NCI-H1105 treated with DMSO at 0.1 percent for 48 hours (cell line): ENCODE measurements at places on chromosomes 12 and 14.
A peak's percentile ranks its signal among the peaks of the same experiment; 100 is the strongest.

DNA sequence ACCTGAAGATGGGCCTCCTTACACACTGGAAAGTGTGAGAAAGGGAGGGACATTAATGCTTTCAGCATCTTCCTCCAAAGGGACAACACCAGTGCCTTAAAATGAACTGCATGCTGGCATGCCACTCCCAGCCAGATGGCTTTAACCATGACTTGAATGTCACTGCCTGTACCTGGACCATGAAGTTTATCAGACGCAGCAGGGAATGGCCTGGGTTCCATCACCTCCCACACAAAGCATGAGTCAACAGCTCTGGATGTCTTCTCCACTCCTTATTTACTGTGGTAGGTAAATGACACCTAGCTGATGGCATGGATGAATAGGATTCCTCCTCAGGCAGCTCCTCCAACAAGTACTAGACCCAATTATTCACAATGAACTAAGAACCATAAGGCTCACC lies 645.6 kb downstream of the SOX5 start:
- DNase-seq = no peak

DNA sequence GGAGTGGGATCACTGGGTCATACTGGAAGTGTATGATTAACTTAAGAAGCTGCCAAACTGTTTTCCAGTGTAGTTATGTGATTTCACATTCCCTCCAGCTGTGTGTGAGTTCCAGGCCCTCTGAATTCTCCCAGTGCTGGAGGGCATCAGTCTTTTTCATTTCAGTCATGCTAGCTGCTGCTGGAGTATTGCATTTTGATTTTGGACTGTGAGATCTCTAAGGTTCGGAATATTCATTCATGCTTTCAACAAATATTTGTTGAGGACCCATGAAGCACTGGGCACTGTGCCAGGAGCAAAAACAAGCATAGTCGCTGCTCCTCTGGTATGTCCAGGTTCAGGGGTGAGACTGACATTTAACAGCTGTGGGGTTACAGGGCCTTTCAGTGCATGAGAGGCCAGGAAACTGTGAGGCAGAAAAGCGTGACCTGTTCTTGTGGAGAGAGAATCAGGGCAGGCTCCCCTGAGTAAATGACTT lies 133.2 kb downstream of the SCARB1 start:
- DNase-seq = peak; percentile 24

GRCh38 chr14:81234278-81234677 lies 13.5 kb upstream of the GTF2A1 start:
- peak; percentile 21 for DNase-seq

GRCh38 chr12:29711381-29711780 lies 72.4 kb downstream of the TMTC1 start:
- peak; percentile 2 for DNase-seq

DNA sequence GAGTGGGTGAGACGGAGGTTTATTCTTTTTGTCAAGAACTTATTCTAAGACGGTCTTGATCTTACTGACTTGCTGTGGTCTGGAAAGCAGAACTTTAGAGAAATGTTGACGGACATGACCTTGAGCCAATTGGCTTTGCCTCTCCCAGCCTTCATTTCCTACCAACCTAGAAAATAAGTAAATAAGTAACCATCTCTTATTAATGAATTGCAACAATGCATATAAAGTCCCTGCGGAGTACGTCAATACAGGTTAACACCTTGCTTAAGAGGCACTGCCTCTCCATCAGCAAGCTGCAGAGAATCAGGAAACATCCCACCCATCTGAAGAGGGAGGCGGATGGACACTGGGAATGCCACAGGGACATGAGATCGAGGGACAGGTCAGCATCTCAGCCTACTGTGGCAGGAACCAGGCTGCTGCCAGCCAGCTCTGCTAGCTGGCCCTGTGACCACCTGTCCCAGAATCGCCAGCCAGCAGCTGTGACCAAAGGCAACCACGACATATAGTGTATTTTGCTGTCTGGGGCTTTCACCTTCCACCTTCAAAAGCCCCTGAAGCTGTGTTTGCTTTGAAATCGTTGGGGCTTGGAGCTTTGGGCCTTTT lies 208.3 kb downstream of the BCL11B start:
- no peak for DNase-seq

- peak; percentile 86 for DNase-seq
These were observed 55.5 kb upstream of the AVPR1A start for GRCh38 chr12:63206494-63206893.

DNA sequence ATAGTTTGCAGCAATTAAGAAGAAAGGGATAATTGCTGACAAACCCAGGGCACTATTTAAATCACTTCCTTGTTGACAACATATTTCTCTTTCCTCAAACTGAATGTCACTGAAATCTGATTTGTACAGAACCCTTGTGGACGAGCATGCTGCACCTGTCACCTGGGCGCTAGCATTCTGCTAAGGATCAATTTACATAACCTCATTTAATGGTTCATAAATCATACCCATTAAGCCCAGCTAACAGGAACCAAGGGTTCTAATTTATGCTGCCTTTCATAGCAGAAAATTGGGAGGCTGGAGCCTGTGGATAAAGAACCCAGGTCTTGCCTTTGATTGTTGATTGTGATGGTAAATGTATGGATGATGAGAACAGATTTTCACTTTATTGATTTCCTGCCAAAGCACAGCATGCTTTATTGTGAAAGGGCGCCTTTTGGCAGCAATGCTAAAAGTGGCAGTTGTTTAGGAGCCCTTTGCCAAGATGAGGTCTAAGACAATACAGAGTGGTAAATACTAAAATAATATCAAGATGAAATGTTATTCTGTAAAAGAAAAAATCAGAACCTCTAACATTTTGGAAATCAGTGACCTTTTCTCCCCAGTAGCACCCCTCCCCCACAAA lies 95.4 kb downstream of the NKX2-1 start:
- DNase-seq = peak; percentile 100

GRCh38 chr14:32509632-32510187 lies 180.6 kb downstream of the AKAP6 start:
- DNase-seq = no peak

- DNase-seq = no peak
These were observed 20.0 kb upstream of the ITGA5 start for GRCh38 chr12:54439096-54439495.

DNA sequence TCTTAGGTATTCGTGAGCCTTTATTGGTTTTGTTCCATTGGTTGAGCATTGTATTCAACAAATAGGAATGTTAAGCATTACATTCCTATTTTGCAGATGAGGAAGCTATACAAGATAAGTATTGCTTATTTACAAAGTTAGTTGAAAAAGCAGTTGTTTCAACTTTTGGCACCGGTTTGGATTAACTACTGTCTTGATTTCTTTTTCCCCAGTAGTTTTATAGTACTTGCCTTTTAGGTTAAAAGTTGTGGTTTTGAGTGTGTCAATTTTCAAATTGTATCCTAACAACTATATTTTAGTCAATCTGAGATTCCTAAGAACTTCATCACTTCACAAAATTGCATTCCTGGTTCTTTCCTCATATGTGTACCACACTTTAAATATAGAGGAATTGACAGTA lies 23.8 kb upstream of the MBIP start:
- no peak for DNase-seq

DNA sequence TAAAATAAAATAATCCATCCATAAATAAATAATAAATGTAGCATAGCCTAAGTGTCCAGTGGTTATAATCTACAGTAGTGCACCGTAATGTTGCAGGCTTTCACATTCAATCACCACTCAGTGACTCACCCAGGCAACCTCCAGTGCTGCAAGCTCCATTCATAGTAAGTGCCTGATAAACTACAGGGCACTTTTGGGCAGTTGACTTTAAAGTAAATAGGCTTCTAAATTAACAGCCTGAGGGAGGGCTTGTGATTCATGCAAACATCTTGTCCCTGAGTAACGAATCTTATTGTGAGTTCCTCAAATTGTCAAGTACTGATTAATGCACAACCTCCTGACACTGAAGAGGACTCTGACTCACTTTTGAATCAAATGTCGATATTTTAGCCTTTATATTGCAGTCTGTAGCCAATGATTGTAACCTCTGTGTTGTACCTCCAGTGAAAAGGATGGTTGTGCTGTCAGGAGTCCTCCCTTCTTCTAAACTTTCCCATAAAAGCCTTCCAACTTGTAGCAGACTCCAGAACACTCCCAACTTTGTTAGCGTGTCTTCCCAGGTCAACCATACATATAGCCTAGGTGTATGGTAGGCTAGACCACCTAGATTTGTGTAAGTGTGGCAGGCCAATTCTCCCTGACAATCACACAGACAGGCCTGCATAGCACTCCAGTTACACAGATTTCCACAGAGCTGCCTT lies 55.0 kb upstream of the BICD1 start:
- DNase-seq = no peak

GRCh38 chr12:71155225-71155624 lies 2.6 kb downstream of the TSPAN8 start:
- DNase-seq = no peak

DNA sequence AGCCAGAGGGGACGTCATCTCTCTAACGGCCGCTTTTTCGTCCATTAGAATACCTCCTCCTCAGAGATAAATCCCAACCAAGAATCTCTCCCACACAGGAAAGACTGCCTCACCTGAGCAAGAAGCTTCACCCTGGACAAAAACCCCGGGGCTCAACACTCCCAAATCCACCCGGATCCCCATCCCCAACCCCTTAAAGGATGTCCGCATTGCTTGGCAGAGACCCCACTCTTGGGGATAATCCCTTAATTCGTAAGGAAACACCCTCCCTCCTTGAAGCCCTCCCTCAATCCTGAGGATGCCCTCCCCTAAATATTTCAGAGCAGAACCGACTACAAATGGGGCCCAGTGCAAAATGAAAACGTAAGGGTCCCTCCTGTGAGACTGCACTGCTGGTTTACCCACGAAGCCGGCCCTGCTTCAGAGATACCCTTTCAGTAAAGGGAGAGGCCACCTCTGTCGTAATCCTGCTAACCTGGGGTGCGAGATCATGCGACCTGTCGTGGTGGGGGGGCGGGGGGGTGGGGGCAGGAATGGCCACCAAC lies 655 bp upstream of the DYNLL1 start:
- DNase-seq = no peak

- DNase-seq = no peak
These were observed 144.9 kb upstream of the SYT1 start for GRCh38 chr12:78719721-78720120.

GRCh38 chr14:21096438-21096837 lies 2.0 kb downstream of the ZNF219 start:
- DNase-seq = no peak

- no peak for DNase-seq
These were observed 16.4 kb downstream of the ZNF410 start for GRCh38 chr14:73903028-73903427.

DNA sequence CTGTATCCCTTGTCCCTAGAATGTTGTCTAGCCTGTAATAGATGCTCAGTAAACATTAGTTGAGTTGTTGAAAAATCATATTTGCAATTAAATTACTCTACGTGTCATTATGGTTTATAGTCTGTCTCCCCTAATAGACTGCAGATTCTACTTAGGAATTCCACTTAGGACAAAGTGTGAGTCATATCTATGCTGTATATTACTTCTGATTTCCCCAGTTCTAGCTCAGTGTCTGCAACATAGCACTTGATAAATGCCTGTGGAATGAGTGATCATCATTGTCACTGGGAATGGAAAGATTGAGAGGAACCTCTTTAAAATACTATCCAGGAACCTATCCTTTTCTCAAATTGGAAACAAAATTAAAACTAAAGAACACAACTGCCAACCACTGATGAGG lies 99.3 kb downstream of the TBX5 start:
- DNase-seq = no peak

DNA sequence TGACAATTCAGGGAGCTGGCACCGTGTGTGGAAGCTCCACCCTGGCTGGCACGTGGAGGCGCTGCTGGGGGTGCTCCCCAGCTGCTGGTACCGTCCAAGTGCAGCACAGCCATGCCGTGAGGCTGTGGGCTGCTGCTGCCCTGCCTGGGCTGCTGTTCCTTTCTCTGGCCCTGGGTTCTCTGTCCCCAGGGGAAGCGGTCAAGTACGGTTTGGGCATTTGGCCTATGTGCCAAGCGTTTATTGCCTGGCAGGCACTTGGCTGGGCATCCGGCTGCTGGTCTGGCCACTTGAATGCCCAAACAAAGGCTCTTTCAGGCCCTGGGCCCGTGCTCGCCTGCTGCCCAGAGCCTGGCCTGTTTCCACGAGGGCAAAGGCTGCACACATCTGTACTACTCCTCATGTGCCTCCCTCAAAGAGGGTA lies 39.6 kb downstream of the RHOF start:
- DNase-seq = no peak

DNA sequence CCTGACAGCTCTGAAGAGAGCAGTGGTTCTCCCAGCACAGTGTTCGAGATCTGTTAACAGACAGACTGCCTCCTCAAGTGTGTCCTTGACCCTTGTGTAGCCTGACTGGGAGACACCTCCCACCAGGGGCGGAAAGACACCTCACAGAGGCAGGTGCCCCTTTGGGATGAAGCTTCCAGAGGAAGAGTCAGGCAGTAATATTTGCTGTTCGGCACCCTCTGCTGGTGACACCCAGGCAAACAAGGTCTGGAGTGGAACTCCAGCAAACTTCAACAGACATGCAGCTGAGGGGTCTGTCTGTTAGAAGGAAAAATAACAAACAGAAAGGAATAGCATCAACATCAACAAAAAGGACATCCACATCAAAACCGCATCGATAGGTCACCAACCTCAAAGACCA lies 21.6 kb upstream of the ABCC9 start:
- no peak for DNase-seq

DNA sequence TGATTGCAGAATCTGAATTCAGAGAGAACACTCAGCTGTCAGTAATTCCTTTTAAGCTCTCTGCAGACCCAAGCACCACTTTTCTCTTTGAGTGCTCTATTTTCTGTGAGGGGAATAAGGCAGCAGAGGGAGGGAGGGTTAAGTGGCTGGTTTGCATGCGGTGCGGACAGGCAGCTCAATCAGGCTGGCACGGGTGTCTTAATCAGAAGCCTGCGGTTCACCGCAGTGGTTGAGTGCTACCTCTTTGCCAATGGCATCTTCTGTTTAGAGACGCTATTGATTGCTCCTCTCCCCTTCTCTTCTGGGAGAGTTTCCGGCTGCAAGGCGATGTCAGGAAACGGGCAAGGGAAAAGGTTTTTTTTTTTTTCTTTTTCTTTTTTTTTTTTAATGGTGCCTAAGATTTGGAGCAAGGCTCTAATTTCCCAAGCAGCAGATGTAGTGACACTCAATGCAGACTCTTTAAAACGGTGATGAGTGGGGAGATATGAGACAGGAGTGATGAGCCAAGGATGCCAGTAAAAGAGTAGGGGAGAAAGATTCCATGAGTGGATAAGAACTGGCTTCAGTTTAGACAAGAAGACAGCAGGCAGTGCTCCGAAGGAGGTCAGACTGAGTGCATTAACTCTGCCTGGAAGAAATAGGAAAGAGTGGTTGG lies 533.7 kb upstream of the SEL1L start:
- DNase-seq = peak; percentile 90

DNA sequence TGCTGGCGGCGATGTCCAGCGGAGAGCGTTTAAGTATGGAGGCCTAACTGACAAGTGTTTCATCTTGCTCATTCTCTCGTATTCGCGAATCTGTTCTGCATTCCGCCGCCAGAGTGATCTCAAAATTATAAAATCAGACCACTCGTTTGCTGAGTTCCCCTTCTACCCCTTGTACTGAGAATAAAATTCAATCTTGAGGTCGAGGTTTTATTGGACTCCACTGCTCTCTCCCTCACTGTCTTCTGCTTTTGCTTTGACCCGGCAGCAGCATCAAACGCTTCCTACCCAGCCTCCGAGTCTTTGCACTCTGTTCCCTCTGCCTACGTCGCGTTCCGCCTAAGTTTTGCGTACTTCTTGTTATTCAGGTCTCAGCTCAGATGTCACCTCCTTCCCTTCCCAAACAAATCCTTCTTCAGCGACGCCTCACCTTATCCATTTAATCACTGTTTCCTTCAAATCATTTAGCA lies 462 bp downstream of the KNTC1 start:
- DNase-seq = peak; percentile 32
